ENCODE measurements at places on chromosomes 2 and 18.

DNA sequence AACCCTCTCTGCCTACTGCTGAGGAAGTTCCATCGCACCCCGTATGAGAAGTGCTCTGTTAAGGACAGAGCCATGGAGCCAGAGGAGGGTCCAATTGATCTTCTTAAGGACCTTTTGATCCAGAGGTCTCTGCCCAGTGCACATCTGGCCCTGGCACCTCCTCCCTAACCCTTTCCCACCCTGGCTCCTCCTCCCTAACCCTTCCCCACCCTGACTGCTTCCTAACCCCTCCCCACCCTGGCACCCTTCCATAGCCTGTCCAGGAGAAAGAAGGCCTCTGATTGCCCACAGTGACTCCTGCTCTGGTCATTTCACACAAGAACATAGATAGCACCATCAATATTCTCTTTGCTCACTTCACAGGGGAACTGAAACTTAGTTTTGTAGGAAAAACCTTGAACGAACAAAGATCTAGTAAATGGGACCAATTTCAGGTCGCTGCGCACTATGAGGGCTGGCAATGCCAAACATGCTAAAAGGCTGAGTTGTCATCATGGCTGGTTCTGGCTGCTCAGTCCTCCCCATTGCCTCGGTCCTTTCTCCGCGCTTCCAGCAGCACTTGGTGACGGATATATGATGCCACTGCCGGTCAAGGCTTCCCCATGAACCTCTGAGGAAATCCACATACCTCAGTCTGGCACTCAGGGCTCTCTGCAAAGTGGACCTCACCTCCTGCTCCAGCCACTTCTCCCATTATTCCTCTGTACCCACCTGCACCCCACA, 49.2 kb downstream of the PKDCC start:
- no peak for DNase-seq

DNA sequence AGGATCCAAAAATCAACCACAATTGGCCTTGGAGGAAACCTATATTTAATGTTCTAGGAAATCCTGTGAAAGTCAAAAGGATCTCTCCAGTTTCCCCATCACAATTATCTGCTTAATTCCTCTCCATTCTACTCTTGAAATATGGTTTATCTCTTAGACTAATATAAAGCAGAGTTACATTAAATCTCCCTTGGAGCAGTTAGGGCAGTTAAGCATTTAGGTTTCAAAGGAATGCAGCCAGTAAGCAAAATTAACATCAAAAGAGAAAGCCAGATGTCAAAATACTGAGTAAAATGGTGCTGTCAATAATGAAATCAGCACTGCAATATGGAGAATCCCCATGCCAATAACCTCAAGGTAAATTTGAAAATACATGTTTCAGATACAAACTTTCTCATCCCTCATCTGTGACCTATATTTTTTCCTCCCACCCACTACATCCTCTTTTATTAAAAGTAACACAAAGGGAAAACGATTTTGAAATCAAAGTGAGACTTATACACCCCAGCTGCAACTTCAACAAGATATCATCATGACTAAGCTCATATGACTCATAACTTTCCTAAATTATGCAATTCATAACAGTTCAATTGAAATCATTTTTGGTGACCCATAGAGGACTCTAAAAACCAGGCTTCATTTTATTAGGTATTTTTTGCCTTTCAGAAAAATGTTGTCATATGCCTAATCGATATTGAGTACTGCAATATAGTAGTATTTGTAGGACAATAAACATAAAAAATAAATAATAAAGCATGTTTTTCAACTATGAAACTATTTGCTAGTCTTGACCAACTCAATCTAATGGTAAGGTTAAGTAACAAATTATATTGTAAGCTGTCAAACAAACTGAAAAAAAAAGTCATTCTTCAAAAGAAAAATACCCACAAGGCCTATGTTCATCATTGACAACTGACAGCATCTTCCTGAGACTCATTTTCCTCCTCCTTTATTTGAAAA, 3.1 kb downstream of the ADAM17 start:
- no peak for DNase-seq

DNA sequence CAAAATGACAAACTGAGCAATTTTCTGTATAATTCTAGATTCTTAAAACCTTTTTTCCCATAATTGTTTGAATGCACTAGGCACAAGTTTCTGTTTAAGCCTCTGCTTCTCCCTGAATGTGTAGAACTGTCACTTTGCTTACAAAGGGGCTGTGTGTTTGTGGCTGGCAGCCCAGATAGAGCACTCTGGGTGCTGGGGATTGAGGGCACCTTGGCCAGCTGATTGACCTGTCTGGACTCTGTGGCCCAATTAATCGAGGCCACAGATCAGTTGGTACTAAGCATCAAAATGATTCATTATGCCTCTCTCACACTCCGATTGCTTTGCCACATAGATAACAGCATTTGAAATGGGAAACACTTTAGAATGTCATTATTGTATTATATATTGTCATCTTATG, 12.1 kb downstream of the ST8SIA3 start:
- DNase-seq = no peak

- DNase-seq = no peak
Observed at GRCh38 chr2:104620801-104621200, 233.1 kb upstream of the POU3F3 start.

GRCh38 chr2:237558961-237559641, 7.3 kb upstream of the PRLH start:
- DNase-seq = no peak

DNA sequence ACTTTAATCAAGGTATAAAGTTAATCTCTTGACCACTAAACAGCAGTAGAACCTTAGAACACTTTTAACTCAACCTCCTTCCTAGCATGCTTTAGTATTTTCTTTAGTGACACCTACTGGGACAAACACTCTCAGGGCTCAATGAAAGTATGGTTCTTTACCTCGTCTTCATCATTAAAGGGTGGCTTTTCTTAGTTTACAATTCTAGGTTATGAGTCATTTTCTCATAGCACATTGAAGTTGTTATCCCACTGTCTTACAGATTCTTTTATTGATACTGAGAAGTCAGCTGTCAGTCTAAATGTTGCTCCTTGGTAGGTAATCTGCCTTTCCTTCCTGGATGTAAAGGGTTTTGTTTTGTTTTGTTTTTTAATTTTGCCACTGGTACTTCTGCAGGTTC, 38.0 kb downstream of the SIGLEC15 start:
- no peak for DNase-seq

DNA sequence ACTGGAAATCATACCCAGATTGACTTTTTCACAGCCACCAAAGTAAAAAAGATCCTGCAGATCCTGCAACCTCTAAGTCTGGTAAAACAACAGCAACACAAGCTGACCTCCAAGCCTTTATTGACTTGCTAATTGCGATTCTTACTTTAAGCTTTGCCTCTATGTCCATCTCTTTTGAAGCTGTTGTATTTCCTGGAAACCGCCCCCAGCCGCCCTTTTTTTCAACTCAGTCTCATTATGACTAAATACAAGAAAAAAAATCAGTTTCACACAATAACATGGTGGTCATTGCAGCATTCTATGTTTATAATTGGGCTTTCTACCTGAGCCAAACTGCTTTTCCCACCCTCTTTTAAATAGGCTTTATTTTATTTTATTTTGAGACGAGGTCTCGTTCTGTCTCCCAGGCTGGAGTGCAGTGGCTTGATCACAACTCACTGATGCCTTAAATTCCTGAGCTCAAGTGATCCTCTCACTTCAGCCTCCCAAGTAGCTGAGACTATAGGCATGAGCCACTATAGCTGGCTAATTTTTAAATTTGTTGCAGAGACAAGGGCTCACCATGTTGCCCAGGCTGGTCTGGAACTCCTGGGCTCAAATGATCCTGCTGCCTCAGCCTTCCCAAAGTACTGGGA, 76.2 kb downstream of the MOGAT1 start:
- DNase-seq = no peak

GRCh38 chr2:95361216-95361980, 41.1 kb upstream of the FAHD2A start:
- no peak for DNase-seq

- DNase-seq = no peak
Observed at GRCh38 chr2:48341551-48342133, 188.3 kb upstream of the STON1 start.

DNA sequence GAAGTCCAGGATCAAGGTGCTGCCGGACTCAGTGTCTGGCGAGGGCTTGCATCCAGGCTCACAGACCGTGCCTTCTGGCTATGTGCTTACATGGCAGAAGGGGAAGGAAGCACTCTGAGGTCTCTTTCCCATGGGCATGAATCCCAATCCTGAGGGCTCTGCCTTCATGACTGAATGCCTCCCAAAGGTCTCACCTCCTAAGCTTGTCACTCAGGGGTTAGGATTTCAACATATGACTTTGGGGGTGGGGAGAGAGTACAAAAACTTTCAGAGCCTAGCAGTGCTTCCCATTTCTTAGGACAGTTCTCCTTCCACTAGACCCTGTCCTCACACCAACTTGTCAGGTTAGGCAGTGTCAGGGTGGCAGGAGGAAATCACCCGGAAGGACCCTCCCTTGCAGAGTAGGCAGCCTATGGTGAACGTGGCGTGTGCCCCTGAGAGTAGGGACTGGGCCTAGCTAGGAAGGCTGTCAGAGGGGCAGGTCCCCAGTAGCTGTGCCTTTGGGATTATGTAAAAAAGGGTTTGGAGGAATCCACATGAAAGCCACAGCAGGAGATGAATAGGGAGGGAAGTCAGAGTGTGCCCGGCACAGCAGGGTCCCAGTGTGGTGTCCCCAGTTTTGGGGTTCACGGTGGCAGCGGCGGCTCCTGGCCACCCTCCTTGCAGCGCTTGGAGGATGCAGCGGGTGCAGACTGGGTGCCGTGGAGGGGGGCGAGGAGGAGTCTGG, 233.3 kb downstream of the LDLRAD4 start:
- DNase-seq = no peak

DNA sequence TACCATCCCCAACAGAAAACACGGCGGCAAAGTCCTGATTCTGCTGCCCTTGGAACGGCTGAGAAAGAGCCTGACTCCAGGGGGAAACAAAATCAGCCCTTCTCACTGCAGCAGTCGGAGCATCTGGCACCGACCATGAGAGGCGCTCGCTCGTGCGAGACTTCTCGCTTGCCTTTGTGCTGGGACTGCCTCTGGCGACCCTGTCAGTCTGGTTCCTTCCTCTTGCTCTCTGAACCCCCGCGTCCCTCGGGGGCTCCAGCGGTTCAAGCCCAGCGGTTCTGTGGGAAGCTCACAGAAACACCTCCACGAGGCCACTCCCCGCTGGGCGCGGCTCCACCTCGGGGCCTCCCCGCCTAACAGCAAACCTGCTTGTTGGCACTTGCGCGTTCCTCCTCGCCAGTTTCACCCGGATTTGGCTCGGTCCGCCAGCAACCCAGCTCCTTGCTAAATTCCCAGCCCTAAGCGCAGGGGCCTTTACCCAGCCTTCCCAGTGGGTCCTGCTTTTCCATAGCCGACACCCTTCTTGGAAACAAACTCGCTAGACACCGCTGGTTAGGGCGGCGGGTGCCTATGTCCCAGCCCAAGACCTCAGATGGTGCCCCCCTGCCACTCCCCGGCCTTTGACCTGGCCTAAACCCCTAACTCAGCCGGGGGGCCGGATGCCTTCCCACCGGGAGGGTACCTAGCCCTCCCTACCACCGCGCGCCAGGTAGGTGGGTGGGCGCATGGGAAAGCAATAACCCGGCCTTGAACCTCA, 2.2 kb downstream of the RND3 start:
- no peak for DNase-seq

- no peak for DNase-seq
Observed at GRCh38 chr2:226064932-226065570, 665.5 kb downstream of the NYAP2 start.

GRCh38 chr2:179098080-179098689, 48.2 kb upstream of the CCDC141 start:
- DNase-seq = no peak

DNA sequence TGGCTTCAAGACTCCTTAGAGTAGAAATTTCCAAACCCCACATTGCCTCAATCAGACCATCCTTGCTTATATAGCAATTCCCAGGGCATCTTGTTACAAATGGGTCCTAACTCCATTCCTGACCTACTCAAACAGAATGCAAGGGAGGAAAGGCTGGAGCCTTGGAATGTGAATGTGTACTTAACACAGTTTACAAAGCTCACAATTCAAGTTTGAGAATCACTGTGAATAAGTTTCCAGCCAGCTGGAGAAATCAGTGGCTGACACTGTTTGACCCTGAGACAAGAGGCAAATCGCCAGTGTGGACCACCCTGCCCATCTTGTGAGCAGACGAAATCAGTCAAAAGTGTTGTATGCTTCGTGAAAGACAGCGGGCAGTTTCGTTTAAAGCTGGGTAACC, 65.5 kb downstream of the SOWAHC start:
- DNase-seq = no peak

DNA sequence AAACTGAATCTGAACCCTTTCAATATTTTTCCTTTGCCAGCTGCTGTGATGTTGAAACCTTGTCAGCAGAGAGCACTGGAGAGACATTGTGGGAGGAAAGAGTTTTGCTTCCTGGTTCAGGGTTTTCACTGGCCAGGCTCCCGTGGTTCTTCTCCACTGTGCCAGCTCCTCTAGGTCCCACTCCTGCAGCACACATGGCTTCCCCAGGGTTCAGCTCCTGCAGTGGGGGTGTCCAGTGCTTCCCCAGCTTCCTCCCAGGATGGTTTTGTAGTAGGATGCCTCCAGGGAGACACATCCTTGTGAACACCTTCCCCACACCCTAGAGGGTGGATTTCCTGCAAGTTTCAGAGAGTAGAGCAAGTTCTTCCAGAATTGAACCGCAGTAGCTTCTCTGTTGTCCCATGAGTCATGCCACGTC, 24.0 kb upstream of the SULT1C3 start:
- DNase-seq = no peak

GRCh38 chr2:10269711-10270610, 32.7 kb upstream of the HPCAL1 start:
- DNase-seq = no peak

- no peak for DNase-seq
Observed at GRCh38 chr2:40177366-40177765, 274.5 kb downstream of the SLC8A1 start.

- no peak for DNase-seq
Observed at GRCh38 chr2:10160203-10160955, 37.8 kb downstream of the RRM2 start.

GRCh38 chr18:77165503-77166188, 33.1 kb upstream of the MBP start:
- DNase-seq = no peak

- no peak for DNase-seq
Observed at GRCh38 chr2:53114991-53115390, 652.6 kb upstream of the CHAC2 start.

DNA sequence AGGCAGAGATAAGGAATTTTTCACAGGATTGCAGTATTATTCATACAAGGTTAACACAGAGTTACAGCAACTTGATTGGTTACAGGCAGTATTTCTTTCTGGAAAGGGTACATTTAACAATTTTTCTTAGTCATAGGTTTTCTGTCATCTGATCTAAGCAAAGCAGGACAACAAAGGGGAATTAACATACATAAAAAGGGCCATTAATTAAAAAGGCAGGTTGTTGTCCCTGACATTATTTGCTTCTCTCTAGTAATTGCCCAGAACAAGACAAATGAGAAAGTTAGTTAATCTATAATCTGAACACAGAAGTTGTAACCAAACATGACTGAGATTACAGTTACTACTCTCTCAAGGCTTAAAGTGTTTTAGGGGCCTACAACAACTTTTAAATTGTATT, 291.4 kb upstream of the LRRTM4 start:
- DNase-seq = no peak

- no peak for DNase-seq
Observed at GRCh38 chr18:49733321-49733720, 80.0 kb downstream of the ACAA2 start.
